Calu3 (cell line): ENCODE measurements at places on chromosomes 12 and 14. TPM values are rescaled to one million over a fixed set of nuclear protein-coding genes. Genes with fewer than 3 reads are reported as not detected.

DNA sequence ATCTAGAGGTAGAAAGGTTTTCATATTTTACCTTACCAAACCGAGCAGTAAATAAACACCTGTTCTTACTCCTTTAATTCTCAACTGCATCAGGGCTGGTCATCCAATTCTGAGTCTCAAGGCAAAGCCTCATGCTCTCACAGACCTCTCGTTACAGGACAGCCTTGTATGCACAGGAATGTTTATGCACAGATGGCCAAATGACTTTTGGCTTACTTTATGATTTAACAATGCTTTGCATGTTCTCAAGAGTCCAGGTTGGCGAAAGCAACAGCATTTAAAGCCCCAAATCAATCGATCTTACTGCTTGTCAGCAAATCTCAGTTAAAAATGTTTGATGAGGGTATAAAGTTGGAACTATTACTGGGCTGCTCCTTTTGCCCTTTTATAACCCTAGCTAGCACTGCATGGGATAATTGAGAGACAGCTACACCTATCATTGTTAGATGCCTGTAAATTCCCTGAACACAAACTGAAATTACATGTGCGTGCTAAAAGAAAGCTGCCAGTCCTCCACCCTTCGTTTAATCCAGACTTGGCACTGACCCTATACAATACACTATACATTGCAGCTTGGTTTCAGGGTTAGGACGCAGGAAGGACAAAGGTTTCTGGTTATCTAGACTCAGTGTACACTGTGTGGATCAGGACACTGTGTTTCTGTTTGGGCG is 63.6 kb downstream of the TMCC3 start:
- H3K4me3 ChIP-seq: peak overlapping the region; percentile 30
- peaks cover 20% of the 10 kb centered on the region for H3K4me1 ChIP-seq
- no peaks in the 10 kb centered on the region for H3K27me3 ChIP-seq
- DNase-seq: no peak

Gene CEP170B
- 60.2 and 67.6 TPM in 2 replicates for total RNA-seq

DNA sequence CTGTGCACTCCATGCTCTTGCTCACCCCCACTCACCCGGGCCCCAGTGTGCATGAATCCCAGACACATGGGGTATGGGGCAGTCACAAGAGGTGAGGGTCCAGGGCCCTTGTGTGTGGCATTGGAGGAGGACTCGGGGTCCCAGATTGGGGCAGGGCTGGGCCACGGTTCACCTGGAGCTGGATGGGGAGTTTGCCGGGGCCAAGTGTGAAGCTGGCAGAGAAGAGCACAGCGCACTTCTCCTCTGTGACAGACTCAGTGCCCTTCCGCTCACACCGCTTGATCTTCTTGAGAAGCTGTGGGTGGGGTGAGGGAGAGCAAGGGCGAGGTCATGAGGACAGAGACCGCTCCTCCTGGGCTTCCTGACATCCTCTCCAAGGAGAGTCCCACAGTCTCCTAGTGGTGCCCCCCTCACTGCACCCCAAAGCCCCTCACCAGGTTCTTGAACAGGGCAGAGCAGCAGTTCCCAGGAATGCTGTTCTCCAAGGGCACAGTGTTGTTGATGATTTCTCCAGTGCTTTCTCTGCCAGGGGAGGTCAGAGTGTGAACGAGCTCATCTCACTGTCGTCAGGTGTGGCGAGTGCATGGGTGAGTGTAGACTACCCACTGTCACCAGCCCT is 6.8 kb downstream of the STAT6 start:
- H3K27ac ChIP-seq: no peak overlapping the region
- no peak overlapping the region for H3K4me3 ChIP-seq

Gene RNF31
- total RNA-seq: 95.9 and 103 TPM in 2 replicates

Gene FITM1
- total RNA-seq: 0.47 and 0.98 TPM in 2 replicates

GRCh38 chr12:104761611-104762010 is 196.5 kb downstream of the SLC41A2 start:
- DNase-seq: no peak
- H3K27ac ChIP-seq: no peak overlapping the region
- no peak overlapping the region for H3K4me3 ChIP-seq
- no peaks in the 10 kb centered on the region for H3K4me1 ChIP-seq

Gene KRT79
- 0.24 TPM in 1 of 2 replicates, not detected in the other for total RNA-seq

- H3K27me3 ChIP-seq: peaks cover 46% of the 10 kb centered on the region
- no peaks in the 10 kb centered on the region for H3K36me3 ChIP-seq
- DNase-seq: no peak
- H3K4me1 ChIP-seq: peaks cover 11% of the 10 kb centered on the region
Observed at GRCh38 chr14:61889914-61890351, 127.7 kb downstream of the SNAPC1 start.

Gene REP15
- total RNA-seq: 0.78 and 0.83 TPM in 2 replicates

DNA sequence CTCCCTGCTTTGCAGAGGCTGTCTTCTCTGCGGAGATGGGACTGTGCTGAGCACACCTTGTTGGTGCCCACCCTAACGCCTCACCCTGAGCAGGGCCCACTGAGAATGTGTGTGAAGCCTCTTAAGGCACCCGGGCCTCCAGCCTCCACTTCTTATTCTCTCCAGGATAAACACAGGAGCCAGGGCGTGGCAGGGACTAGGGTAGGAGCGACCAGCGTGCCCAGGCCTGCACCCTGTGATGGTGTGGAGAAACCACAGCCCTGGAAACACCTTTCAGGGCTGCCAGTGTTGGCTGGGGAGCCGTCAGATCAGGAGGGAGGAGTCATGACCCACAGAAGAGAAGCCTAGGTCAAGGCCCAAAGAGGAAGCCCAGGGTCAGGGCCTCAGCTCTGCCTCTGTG is 41.3 kb downstream of the VDR start:
- H3K4me1 ChIP-seq: peaks cover 4% of the 10 kb centered on the region
- no peak overlapping the region for H3K27ac ChIP-seq
- H3K4me3 ChIP-seq: no peak overlapping the region
- no peak for DNase-seq
- H3K27me3 ChIP-seq: no peaks in the 10 kb centered on the region

GRCh38 chr12:23751641-23752040 is 197.8 kb downstream of the SOX5 start:
- DNase-seq: no peak
- H3K36me3 ChIP-seq: no peaks in the 10 kb centered on the region

Gene RAPGEF3
- total RNA-seq: 8.2 and 11.0 TPM in 2 replicates

Gene SIRT4
- total RNA-seq: 1.1 and 1.6 TPM in 2 replicates

DNA sequence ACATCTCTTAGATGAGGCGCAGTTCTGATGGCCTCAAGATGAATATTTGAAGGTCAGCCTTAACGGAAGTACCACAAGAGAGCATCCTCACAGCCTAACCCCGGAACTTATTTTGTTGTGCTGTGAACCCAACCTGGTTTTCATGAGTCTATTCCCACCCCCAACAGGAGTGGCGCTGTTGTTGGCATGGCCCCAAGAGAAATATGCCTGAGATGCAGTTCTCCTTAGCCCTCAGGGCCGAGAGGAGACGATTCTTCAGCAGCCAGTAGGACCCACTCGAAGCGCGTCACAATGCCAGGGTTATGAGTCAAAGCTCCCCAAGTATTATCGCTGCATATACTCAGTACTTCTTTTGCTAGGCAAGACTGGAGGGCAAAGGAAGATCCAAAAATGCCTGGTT is 24.5 kb upstream of the BCL11B start:
- H3K27me3 ChIP-seq: peaks cover 30% of the 10 kb centered on the region
- no peaks in the 10 kb centered on the region for H3K4me1 ChIP-seq
- H3K27ac ChIP-seq: no peak overlapping the region
- DNase-seq: no peak
- H3K4me3 ChIP-seq: no peak overlapping the region

Gene ADAM21
- 0.17 and 0.22 TPM in 2 replicates for total RNA-seq
